ENCODE measurements at places on chromosomes 5 and 9.

DNA sequence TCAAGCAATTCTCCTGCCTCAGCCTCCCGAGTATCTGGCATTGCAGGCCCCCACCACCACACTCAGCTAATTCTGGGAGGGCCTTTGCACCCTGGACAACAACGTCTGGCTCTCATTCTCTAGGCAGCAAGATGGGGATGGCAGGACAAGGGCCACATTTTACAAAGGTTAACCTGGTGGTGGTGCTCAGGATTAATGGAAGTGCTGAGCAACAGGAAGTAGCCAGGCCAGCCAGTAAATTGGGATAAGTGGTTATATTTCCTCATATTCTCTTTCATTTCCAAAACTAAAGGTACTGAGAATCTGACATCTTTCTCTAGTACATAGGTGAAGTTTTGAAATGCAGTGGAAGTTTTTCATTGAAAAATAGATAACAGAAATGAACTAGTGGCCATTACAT, 24.7 kb upstream of the ASPN start:
- no peak for DNase-seq

- no peak for DNase-seq
These were observed 53.4 kb downstream of the ROR2 start for GRCh38 chr9:91896513-91897121.

- peak; percentile 62 for DNase-seq
These were observed 34.3 kb downstream of the MTMR12 start for GRCh38 chr5:32278406-32278805.

DNA sequence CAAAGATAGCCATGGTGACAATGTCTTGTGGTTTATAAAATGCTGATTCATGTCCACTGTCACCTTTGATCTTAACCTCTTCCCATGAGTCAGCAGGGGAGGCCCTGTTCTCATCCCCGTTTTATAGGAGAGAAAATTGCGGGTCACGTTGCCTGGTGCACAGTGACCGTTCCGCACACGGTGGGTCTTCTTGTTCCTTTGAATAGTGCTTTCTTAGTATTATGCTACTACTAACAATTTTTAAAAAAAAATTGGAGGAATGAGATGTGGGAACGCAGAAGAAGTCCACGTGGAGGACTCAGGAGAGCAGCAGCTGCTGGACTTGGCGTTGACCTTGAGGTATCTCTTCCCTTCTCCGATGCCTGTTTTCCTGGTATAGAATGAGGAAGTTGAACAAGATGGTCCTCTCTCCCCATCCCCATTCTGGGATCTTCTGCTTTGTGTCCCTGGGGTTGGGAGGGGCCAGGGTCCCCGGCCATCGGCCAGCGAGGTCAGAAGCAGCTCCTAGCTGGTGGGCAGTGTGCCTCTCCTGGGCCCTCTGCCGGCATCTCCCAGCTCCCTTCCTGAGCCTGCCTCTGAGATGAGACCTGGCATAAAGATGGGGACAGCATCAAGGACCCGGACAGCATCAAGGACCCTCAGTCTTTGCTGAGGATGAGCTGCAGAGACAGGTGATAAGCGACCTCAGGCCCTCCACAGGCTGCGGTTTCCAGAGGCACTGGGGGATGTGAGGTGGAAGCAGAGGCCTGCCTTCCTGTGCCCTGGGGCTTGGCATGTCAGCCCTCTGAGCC, 143.9 kb downstream of the C9orf50 start:
- no peak for DNase-seq

- DNase-seq, result no peak
These were observed 48.0 kb downstream of the LMX1B start for GRCh38 chr9:126661521-126662251.

GRCh38 chr5:110401881-110402280, 324.6 kb downstream of the TMEM232 start:
- no peak for DNase-seq

DNA sequence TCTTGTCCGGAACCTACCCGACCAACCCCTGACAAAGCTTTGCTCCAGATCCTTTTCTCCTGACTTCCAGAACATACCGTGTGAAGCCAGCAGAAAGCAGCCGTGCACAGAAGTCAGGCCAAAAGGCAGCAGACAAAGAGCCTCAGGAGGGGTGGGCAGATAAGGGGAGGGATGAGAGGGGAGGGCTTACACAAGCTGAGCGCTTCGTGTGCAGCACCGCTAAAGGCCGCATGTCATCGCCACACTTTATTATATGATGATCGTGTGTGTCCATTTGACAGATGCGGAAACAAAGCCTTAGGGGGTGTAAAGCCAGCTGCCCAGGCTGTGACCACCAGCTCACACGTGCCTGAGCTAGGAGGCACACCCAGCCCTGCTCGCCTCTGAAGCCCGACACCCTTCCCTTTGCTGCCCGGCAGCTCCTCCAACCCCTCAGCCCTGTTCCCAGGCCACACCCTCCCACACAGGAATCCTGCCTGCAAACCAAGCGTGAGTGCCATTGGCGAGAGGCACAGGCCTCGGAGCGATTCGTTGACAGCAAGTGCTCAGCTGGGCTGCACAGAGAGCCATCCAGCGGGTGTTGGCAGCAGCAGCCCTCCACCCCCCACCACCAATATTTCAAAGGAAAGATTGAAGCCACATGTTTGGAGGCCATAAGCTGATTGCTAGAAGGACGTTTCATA, 170.5 kb upstream of the SMIM23 start:
- DNase-seq, result no peak

GRCh38 chr5:26329562-26330189, 708.7 kb downstream of the CDH9 start:
- DNase-seq, result no peak

GRCh38 chr9:15999422-16000339, 446.8 kb downstream of the CCDC171 start:
- no peak for DNase-seq

GRCh38 chr9:127449332-127449966, 1.8 kb downstream of the RPL12 start:
- DNase-seq, result no peak

DNA sequence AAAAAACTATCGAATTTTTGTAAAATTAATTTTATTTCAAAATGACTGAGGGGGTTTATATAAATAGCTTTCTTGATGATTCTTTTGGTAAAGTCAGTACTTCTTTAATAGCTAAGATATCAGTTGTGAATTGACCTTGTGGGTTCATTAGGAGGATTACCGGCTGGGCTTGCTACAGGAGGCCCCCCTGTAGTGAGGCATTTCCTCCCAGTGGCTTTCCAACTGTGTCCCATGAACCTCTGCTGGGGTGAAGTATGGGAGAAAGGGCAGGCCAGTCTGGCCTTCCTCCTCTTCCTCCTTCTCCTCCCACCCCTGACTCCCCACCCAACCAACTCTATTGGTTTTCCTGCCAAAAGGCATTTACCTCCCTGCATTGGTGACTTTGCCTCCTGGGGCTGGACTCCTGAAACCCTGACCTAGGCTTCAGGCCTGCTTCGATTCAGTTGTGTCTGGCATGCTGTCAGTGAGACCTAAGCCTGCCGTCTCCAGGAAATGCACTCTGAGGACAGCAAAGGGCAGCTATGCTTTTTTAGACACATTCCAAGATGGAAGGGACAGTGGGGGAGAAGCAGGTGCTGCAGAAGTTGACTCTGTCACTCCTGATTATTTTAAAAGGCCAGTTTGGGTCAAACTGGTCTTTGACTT, 144.8 kb downstream of the HSPA4 start:
- DNase-seq, result no peak

DNA sequence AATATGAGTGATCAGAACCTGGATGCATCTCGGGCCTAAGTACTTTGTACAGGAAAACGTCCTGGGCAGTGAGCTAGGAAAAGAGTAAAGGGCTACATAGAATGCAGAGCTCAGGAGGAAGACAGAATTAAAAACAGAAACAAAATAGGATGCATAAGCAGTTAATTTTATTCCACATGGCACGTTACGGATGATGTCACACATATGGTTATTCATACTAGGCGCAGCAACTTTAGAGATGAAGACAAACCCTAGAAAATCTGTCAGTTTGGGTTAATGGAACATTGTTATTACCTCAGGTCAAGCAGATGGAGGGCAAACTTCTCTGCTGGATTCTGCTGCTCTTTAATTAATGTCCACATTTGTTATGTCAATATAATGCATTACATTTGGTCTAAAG, 445.4 kb downstream of the ANXA1 start:
- no peak for DNase-seq

DNA sequence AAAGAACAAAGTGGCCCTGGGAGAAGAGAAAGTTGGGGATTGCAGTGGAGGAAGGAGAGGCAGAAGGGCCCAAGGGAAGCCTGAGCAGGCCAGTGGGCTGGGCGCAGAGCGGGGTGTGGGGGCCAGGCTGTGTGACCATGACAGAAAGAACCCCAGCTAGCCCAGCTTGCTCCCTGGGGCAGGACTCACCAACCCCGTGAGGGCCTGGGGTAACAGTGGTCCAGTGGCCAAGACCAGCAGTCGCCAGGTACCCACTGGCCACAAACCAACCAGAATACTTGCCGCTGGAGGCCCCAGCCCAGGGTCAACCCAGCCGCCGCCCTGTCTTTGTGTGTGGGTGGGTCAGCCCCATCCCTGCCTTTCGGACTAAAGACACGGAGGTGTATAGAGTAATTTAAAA, 146.5 kb downstream of the CACNA1B start:
- DNase-seq, result no peak

DNA sequence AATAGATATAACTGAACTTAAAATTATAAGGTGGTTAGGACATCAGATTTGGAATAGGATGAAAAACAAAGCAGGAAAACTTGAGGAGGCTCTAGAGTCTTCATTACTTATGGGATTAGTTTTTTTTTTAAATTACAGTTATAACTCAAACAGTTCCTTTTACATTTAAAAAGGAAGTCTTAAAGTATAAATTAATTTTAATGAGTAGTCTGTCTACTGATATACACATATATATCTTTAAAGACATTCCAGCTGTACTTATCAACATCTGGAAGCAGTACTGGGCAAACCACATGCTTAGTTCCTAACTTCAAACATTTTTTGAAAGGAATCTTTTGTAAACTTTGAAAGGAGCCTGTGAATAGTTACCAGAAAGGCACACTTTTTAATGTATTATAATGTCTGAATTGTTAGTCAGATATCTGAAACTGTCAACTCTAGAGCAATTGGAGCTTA, 6.0 kb downstream of the ACTBL2 start:
- no peak for DNase-seq

DNA sequence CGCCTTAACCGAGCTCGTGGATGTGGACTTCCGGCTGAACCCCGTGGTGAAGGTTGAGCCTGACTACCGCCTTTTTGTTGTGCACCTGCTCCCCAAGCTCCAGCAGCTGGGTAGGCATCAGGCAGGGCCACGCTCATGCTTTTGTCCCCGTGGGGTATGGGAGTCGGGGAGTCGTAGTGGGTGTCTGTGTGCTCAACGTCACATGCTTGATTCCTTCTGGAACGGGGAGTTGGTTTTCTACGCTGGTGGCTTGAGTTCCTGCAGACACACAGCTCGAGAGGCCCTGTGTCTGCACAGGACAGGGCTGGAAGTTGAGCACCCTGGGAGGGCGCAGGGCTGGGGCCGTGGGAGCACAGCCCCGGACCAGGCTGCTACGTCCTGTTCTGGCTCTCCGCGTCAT, 8.0 kb downstream of the CEP72 start:
- no peak for DNase-seq

DNA sequence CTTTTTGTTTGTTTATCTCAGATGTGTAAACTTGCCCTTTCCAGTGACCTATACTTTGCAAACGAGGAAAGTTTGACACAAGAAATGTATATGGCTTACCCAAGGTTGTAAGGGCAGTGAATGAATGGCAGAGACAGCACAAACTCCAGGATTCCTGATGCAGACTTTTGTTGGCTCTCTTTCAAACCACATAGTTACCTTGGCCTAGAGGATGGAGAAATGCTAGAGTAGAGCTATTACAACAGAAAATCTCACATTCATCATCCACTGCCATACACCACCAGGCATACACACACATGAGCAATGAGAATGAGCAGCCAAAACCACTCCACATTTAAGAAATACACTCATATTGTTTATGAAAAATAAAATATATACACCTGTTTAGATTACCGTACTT, 387.0 kb downstream of the TLR4 start:
- no peak for DNase-seq

DNA sequence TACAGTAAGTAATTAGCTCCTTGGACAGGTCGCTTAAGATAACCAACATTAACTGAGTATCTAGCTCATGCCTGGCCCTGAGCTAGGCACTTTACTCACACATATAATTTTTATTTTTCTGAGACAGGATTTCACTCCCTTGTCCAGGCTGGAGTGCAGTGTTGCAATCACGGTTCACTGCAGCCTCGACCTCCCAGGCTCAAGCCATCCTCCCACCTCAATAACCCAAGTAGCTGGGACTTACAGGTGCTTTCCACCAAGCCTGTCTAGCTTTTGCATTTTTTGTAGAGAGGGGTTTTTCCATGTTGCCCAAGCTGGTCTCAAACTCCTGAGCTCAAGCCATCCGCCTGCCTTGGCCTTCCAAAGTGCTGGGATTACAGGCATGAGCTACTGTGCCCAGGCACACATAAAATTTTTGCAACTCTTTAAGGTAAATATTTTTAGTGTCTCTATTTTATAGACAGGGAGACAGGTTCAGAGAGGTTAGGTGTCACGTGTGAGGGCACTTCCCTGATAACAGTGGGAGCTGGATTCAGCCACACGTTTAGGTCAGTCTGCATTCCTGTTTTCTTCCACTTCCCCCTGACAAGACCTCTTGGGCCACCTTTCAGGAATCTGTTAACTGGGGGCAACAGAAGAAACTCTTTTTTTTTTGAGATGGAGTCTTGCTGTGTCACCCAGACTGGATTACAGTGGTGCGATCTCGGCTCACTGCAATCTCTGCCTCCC, 18.2 kb downstream of the HBEGF start:
- DNase-seq, result no peak

DNA sequence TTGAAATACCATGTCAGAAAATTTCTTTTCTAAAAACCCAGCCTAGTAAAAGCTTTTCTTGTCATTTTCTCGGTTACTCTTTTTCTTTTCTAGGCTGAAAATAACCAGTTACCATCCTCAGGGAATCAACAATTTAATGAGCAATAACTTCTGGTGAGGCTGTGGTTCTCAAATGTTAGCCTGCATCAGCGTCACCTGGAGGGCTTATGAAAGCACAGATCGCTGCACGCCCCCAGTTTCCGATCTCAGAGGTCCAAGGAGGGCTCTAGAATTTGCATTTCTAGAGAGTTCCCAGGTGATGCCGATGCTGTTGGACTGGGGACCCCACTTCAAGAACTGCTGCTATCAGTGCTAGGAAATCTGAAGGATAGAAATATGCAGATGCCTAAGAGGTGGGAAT, 28.9 kb upstream of the TLE1 start:
- no peak for DNase-seq

DNA sequence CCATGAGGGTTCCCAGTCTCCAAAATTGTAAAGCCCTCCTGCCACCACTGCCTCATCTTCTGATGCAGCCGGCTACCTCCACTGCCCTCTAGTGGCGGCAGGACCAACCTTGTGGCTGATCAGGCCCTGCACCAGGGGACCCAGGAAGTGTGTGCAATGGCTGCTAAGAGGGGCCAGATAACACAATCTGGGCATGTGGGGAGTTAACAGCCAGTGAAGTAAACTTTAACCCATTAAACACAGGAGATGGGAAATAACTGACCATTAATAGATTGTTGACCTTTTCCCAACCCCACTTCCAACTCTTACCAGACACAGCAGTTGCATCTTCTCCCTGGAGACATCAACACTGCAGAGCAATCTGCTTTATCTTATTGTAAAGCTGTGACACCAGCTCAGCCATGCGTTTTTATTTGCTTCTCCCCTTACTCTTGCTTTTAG, 63.3 kb downstream of the FREM1 start:
- DNase-seq, result peak; percentile 31
